ENCODE measurements at places on chromosomes 1 and 21. TPM values are rescaled to one million over a fixed set of nuclear protein-coding genes. Genes with fewer than 3 reads are reported as not detected.

- DNase-seq = no peak
These were observed 3.0 kb downstream of the PCP4L1 start for GRCh38 chr1:161261261-161262235.

DNA sequence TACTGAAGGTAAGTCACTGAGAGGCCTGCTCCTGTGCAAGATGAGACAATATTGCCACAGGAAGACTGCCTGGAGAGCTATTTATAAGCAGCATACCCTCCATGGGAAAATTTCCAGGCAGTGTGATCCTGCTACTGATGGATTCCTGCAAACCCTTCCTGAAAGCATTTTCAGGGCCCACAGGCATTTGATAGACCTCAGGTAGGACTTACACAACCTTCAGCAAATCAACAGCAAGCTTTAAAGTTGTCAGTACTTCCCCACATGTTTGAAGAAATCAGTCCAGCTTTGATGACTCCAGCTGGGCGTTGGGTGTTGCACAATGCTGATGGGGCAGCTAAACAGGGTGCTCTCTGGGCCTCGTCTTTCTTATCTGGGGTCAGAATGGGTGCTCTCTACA is 108.8 kb downstream of the PLXNA2 start:
- peak; percentile 52 for DNase-seq

- DNase-seq = peak; percentile 28
These were observed 112.3 kb downstream of the AK5 start for GRCh38 chr1:77394166-77394565.

DNA sequence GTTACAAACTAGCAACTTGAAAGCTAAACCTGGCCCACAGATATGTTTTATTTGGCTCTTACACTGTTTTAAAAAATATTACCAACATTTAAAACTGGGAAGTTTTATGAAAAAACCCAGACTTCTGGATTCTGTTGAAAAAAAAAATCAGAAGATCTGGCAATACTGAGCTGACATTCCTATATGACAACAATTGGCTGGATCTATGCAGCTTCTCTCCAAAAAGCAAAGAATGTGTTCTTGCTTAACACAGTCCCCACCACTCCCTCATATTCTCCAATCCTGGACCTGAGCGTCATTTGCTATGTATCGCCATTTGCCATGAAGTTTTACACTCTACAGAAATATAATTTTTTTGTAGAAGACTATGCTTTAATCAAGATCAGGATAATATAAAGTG is 859.6 kb downstream of the LTN1 start:
- no peak for DNase-seq

DNA sequence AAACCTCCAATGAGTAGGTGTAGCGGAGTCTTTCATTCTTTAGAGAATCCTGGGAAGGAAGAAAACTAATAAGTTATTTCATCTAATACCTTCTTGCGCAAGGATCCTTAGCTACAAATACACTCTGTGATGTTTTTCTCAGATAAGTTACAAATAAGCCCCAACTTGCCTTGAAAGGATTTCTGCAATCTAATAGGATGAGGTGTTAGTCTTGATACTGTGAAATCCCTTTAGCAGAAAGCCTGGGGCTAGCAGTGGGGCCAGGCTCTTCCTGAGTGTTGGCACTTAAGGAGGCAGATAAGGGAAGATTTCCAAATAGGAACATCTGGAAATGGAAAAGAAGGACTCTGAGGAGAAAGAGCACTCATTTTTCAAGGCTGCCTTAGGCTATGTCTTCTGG is 168.0 kb upstream of the DAB1 start:
- DNase-seq = peak; percentile 74

DNA sequence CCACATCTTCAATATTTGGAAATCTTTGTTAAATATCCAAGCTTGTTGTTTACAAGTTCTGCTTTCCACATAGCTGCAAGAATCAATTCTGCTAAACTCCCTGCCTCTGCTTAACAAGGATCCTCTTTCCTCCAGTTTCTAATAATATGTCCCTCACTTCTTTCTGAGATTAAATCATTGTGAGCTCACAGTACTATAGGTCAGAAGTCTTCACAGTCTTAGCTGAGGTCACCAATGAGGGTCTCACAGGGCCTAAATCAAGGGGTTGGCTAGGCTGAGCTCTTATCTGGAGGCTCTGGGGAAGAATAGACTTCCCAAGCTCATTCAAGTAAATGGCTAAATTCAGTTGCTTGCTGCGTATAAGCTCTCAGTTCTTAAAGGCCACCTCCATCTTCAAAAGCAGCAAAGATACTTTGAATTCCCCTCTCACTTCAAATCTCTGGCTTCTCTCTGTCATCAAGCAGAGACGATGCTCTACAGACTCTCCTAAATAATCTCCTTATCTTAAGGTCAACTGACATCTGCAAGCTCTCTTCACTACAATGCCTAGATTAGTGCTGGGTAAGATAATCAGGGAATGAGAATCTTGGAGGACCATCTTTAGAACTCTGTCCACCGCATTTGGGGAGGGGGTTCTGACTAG is 175.3 kb downstream of the PLPPR4 start:
- DNase-seq = no peak

DNA sequence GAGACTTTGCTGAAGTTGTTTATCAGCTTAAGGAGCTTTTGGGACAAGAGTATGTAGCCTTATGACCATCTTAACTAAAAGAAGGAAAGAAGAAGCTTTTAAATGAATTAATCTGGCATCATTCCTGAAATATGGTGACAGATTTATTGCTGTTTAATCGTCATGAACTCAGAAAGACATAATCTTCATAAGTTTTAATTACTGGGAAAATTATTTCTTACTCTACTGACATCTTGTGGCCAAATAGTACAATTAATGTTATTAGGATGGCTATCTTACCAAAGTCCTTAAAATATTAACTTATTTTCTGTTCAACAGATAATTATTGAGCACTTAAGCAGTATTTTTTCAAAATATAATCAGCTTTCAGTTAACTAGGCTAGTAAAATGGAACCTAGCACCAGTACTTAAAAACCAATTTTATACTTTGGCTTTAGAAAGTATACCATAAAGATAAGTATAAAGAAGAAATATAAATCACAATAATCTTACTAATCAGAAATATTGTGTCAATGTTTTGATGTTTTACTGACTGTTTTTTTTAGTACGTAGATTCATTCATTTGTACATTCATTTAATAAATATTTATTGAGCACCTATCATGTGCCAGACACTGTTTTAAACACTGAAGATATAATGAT is 34.7 kb upstream of the GPR25 start:
- no peak for DNase-seq

GRCh38 chr1:205486258-205486657 is 18.2 kb upstream of the CDK18 start:
- DNase-seq = no peak

- DNase-seq = no peak
These were observed 31.0 kb upstream of the PLEKHO1 start for GRCh38 chr1:150118716-150119115.

GRCh38 chr1:60896701-60897363 is 185.5 kb upstream of the NFIA start:
- no peak for DNase-seq

FMO5 gene
- 0.94 TPM for total RNA-seq

PODN gene
- not detected for total RNA-seq

Measured in mammary epithelial cell (primary cell).